T-helper 22 cell (primary cell): ENCODE measurements at places on chromosomes 12 and 14.

GRCh38 chr14:89255852-89256251 lies 161.2 kb downstream of the FOXN3 start:
- DNase-seq: no peak

DNA sequence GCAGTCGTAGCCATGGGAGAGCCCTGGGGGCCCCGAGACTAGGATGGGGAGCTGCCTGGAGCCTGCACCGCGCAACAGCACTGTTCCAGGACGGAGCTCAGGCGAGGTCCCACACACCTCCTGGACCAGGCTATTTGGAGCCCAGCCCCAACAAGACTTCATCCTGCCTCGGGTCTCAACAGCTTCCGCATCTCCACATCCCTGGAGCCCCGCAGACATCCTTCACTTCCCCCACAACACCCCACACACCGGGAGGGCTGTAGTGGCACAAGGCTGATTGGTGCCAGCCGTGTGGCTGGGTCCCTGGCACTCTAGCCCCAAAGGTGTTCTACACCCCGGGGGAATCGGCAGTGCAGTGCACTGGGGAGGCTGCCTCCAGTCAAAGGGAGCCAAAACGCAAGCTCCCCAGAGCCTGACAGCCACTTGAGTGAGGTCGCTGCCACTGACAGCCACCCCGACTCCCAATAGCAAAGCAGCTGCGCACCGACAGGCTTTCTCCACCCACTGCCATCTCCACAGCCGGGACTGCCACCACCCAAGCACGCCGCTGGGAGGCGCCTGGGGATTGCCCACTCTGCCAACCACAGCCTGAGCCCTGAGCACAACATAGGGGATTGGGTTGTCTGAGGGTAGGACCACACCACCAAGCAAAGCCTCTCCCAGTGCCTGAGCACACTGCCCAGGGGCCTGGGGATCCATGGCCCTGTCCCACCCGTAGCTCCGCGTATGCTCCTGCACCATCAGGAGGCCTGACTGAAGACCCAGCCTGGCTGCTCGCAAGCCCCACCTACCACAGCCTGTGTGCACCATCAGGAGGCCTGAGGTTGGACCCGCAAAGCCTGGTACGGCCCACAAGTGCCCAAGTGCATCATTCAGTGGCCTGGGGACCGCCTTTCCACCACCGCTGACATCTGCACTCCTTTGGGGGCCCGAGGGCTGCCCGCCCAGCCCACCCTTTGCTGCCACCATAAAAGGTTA lies 13.2 kb upstream of the KLRF1 start:
- DNase-seq: peak; percentile 67

DNA sequence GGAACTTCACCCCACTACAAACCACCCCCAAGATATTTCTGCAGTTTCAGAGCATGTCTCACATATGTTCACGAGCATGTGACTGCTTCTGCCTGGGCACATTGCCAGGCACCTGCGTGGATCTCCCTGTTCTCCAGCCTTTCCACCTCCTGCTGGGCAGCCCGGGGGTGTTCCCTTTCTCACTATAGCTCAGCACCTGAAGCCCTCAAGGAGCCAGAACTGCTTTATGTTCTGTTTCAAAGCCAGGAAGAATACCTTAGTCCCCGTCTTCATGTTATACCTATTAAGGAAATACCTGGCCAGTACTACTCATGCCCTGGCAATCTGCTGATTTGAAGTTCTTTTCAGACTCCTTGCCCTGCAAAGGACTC lies 4.2 kb upstream of the FGF6 start:
- DNase-seq: no peak

DNA sequence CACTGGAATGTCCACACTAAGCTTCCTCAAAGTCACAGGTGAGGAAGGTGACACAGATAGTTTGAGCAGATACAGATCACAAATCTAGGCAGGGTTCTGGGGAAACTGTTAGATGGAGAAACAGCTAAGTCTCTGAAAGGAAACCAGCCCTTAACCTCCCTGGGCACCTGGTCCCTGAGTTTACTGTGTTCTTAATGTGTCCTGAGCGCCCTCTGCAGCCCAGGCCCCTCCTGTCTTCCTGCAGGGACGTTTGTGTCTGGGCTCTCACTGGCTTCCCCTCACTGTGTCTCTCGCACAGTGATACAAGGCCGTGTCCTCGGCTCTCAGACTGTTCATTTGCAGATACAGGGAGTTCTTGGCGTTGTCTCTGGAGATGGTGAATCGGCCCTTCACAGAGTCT lies 684.3 kb downstream of the TMEM121 start:
- DNase-seq: no peak

GRCh38 chr12:124709722-124710687 lies 142.6 kb upstream of the NCOR2 start:
- DNase-seq: no peak

GRCh38 chr14:45902241-45902640 lies 649.2 kb upstream of the MIS18BP1 start:
- no peak for DNase-seq

DNA sequence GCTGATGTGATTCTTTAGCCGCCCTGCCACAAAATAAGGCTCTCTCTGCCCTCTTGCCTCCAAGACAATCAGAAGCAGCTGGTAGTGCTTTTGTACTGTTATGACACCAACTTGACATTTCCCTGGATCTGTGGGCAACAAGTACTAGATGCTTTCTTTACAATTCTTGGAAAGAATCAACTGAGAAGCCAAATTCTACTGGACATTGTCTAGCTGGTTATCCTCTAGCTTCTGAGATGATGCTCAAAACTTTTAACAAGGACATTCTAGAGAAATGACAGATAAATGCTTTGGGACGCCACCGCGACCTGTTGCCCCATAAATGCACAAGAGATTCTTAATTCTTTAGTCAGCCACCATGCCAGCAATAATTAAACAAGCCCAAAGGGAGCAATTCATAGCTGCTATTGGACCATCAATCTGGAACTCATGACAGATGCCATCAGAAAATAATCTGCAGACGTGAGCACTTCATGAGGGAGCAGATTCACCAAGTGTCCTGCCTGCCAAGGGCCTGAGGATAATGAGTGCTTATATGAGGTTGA lies 22.8 kb downstream of the FMNL3 start:
- no peak for DNase-seq

- no peak for DNase-seq
Measured at GRCh38 chr12:120263748-120264085, 1.8 kb downstream of the PXN start.

GRCh38 chr12:111677186-111677585 lies 8.6 kb downstream of the BRAP start:
- DNase-seq: no peak

DNA sequence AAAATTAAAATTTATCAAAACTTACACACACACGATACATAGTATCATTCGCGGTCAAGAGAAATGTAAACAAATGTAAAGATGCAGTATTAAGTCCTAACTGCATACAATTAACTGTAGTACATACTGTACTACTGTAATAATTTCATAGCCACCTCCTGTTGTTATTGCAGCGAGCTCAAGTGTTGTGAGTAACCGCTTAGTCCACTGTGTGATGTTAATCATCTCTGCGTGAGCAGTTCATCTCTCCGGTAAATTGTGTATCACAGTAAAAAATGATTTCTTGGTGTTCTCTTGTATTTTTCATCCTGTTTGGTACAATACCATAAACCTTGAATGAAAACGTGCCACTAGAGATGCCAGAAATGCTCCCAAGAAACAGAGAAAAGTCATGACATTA lies 6.5 kb downstream of the EPS8 start:
- no peak for DNase-seq

DNA sequence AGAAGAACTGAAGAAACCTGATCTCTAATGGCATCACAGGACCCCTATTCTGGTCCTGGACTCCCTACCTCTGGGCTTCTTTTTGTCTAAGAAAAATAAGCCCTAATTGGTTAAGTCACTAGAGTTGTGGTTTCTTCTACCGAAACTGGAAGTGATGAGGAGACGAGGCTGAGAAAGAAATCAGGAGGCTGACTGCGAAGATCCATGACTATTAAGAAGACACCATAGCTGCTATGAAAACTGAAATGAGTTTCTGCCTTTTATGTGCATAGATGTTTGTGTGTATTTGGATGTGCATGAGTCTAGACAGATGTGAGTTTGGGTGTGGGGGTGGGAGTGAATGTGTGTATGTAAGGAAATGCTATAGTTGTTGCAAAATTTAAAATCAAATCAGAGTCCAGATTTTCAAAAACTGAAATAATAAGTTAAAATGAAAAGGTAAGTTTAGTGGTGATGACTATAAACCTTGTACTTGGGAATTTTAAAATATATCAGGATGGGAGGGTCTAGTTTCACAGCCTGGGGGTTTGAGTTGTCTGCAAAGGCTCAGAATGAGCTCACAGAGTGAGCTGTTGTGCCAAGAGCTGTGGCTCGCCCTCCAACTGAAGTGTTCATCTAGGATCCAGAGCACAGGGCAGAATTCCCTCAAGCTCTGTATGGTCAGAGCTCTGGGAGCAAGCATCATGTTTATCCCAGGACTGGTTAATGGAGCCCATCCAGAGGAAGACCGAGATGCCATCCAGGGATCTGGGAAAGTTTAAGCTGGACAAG lies 94.9 kb downstream of the VCPKMT start:
- DNase-seq: no peak

GRCh38 chr14:72457641-72458040 lies 436.3 kb downstream of the DPF3 start:
- no peak for DNase-seq

GRCh38 chr12:22103418-22103817 lies 57.4 kb downstream of the CMAS start:
- DNase-seq: no peak

- peak; percentile 81 for DNase-seq
Measured at GRCh38 chr12:95473884-95474659, at the start of gene METAP2. Gene METAP2, plus strand, starts transcription at chr12:95474152. Its CDS starts 28 bp downstream, at chr12:95474180.

GRCh38 chr14:60756847-60757246 lies 22.3 kb downstream of the MNAT1 start:
- no peak for DNase-seq

- no peak for DNase-seq
Measured at GRCh38 chr12:24835377-24835776, 113.5 kb downstream of the BCAT1 start.

DNA sequence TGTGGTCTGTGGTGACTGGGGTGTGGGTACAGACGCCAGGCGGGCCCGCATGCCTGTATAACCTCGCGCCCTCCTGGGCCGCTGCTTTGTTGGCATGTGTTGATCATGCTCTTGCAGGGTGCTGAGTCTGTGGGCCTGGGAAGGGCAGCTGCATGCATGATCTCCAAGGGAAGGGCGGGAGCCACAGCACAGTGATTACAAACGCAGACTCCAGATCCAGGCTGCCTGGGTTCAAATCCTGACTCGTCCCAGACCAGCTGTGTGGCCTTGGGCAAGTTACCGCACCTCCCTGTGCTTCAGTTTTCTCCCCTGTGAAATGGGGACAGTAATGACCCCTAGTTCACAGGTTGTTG lies 24.0 kb downstream of the ADGRD1 start:
- no peak for DNase-seq

- no peak for DNase-seq
Measured at GRCh38 chr12:47039079-47039478, 40.3 kb upstream of the PCED1B start.

- DNase-seq: no peak
Measured at GRCh38 chr14:88831284-88831683, 6.8 kb downstream of the TTC8 start.

- DNase-seq: no peak
Measured at GRCh38 chr12:10610188-10610587, 3.2 kb downstream of the MAGOHB start.

GRCh38 chr14:87613881-87614280 lies 379.1 kb downstream of the GALC start:
- DNase-seq: no peak

DNA sequence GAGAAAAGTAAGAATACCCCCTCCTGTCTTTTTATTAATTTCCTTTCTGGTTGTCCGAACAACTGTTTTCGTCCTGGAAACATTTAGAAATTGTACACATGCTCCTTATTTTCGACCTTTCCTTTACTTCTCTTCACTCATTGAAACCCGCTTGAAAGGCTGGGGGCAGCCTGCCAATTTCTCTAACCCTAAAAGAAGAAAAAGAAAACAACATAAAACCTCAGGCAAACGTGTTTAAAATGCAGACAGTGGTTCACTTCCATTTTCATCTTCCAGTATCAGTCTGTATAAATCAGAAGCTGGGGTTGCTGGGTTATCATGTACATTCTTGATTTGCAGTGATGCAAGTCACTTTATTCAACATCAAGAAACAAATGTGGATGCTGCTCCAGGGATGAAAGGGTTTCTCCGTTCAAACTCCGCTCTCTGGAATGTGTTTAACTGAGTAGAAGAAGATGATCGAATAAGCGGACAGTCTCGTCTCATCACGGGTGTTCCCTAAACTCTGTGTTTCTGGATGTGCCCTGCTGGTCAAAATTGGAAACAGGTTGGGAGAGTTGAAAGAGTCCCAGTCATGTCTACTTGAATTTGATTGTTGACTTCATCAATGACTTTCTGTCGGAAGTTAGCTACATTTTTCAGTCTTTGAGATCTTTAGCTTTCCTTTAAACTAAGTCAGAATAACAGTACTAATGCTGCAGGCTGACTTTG lies 1042.2 kb downstream of the BCL11B start:
- no peak for DNase-seq

- no peak for DNase-seq
Measured at GRCh38 chr12:64522316-64522715, 70.4 kb downstream of the TBK1 start.

DNA sequence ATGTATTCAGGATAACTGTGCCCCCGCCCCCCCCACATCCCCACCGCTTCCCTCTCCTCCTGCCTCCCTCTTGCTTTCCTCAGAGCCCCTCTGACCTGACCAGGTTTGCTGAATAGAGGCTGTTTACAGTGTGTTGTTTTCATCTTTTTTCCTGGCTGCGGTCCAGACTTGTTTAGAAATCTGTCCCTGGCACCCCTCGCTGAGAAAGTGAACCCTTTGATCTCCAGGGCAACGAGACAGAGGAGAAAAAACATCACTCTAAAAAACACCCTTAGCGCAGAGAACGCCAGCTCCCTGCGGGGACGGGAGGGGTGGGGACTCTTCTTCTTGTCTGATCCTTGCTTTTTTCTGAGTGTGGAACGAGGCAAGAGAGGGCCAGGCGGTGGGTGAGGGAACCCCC lies 22.5 kb downstream of the SDS start:
- DNase-seq: no peak

- DNase-seq: no peak
Measured at GRCh38 chr12:2829275-2829674, 5.6 kb downstream of the NRIP2 start.

GRCh38 chr14:101665478-101666078 lies 95.9 kb upstream of the PPP2R5C start:
- no peak for DNase-seq

GRCh38 chr14:20836668-20837338 lies 34.2 kb upstream of the RNASE1 start:
- no peak for DNase-seq

- DNase-seq: no peak
Measured at GRCh38 chr12:106074361-106074705, 64.4 kb downstream of the NUAK1 start.

- no peak for DNase-seq
Measured at GRCh38 chr12:123134271-123134671, 16.6 kb downstream of the PITPNM2 start.

DNA sequence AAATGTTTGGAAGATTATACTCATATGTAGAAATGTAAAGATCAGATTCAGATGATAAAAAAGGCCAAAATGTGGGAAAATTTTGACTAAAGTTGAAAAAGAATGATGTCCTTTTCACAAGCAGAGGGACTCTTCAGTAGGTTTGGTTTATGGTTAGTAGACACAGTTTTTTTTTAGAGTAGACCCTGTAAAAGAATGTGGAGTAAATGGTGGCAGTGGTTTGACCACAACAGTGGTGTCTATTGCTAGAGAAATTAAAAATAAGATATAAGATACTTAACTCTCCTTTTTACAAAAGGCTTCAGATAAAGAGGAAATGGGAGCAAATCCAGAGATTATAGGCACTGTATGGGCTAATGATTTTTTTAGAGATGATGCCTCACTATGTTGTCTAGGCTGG lies 21.8 kb downstream of the RAP1B start:
- DNase-seq: no peak

GRCh38 chr12:64625243-64626077 lies 15.2 kb downstream of the RASSF3 start:
- no peak for DNase-seq
